Activated CD8-positive, alpha-beta T cell treated with anti-CD3 and anti-CD28 coated beads, Interleukin-2, amount 10 ng/mL, durations not matched to agents 7 days and 5 days (primary cell): ENCODE measurements at places on chromosomes 2 and 18. TPM values are rescaled to one million over a fixed set of nuclear protein-coding genes. Genes with fewer than 3 reads are reported as not detected.

- DNase-seq = no peak
Observed at GRCh38 chr2:177584030-177584692, 191.6 kb downstream of the AGPS start.

Gene SERPINB10
- total RNA-seq = not detected

DNA sequence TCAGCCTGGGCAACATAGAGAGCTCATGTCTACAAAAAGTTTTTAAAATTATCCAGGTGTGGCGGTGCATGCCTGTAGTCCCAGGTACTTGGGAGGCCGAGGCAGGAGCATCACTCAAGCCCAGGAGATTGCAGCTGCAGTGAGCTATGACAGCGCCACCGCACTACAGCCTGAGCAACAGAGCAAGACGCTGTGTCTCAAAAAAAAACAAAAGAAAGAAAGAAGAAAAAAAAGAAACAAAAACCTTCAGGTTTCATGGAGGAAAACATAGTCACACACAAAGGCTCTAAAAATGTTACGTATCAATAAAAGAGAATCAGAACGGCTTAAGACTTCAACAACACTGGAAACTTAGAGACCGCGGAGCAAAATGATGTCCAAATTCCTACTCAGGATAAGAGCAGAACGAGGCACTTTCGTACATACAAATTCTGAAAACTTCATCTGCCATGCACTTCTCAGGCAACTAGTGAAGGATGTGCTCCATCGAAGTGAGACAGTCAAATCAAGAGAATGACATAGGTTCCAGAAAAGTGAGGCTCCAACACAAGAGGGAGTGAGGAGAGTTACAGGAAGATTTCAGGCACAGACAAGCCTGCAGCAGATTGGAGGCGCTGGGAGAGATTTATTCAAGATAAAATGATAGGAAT, 4.4 kb downstream of the HDLBP start:
- DNase-seq = no peak

DNA sequence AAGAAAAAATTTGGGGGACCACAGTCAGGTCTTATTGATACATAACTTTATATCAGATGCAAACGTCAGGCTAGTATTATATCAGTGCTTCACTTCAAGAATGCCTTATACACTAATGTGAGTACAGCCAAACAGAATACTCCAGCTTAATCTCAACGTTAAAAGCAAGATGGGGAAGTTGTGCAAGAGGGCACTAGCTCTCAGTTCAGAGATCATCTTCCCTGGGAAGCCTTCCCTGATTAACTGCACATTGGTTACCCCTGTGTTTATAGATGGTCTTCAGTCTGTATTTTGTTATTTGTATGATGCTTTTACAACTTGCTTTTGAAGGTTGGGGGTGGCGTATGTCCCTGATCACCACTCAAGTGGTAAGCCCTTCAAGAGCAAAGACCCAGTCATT, 11.4 kb downstream of the EPAS1 start:
- no peak for DNase-seq
